Adipocyte (in vitro differentiated cells): ENCODE measurements at places on chromosomes 16 and 17.

DNA sequence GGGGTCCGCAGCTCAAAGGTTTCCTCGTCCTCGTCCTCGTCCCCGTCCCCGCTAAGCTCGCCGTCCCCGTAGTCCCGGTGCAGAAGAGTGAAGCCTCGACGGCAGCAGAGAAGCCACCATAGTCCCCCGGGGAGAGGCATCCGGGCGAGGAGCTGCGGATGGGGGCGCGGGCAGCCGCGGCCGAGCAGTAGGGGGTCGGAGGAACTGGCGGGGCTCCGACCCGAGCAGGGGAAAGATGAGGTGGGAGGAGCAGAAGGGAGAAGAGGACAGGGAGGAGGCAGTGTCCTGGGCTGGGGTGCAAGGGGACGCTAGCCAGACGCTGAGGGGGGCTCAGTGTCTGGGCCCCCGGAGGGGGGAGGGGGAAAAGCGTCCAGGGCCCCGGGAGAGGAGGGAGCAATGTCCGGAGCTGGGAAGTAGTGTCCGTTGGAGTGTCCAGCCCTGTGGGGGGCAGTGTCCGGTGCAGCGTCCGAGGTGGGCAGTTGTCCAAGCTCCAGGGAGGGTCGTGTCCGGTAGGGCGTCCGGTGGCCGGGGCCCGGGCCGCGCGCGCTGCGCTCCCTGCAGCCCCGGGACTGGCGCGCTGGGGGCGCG, at the start of gene PLEKHH3:
Gene PLEKHH3, minus strand, starts transcription at position 571 of the 588 bp plus-strand sequence. Its CDS starts 431 bp downstream, at position 140.
- no peak for DNase-seq

DNA sequence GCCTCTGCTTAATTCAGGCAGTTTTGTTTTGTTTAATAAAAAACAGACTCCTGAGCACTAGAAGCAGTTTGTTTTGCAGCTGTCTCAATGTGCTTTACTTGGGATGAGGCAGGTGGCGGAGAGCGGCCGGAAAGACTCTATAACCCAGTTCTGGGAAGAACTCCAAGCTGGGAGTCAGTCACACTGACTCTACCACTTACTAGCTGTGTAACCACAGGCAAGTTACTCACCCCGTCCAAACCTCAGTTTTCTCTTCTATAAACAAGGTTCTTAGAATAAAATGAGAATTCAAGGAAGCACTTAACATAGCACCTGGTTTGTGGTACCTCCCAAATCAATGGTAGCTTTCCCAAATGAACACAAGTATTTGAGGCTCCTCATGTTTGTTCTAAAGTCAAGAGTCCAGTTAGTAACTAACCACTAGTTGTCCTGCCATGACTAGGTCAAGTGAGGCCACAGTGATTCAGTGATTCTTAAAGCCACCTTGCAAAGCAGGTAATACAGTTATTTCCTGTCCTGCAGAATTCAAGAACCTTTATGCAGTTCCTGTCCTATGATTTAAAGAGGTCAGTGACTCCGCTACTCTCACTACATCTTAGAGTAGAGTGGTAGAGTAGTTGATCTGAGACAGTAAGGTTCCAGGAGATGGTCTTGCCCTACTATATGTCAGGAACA, 2.7 kb downstream of the TXNDC17 start:
- DNase-seq: no peak

DNA sequence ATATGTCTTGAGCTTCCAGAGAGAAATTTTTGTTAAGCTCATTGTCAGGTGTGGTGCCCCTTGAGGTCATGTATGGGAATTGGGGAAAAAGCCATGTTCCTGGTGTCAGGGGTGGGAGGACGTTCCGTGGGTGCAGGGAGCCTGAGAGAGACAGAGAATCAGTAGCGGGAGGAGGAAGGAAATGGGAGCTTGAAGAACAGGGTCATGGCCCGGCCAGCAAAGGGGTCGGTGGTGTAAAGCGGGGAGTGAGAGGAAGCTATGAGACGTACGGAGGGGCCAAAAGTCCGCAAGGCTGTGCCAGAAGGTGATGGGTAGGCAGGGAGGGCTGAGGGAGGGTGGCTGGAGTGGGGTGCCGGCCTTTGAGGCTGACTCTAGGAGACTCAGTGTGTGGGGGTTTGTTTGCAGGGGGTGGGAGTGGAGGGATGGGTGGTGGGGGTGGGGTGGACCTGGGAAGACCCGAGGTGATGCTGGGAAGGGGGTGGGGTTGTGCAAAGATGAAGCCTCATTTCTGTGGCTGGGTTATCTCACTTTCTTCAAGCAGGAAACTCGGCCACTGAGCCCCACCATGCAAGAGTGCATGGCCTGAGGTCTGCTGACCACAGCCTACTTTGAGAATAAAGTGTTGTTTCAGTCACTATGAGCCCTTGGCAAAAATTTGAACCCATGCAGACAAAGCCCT, 63.6 kb downstream of the PLCG2 start:
- no peak for DNase-seq

DNA sequence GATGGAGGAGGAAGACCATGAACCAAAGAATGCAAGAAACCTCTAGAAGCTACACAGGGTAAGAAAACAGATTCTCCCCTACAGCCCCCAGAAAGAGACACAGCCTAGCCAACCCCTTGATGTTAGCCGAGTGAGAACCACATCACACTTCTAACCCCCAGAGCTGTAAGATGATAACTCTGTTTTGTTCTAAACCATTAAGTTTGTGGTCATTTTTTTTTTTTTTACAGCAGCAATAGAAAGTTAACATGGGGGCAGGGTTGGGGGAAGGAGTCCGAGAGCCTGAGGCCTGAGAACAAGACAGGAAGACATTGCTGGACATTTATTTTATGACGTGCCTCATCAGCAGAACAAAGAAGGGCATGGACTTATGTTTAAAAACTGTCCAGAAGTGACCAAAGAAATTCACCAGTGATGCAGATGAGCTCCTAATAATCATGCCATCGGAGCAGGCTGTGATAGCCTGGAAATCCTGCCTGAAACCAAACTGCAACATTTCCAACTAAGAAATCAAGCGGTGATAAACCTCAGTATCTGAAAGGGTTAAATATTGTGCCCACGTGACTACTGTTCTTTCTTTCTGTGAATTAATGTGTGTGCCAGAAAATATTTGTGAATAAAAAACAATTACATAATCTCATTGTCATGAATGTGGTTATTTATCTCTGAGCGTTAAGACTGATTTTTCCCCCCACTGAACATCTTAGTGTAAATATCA, 1.1 kb downstream of the ABCA9 start:
- no peak for DNase-seq

DNA sequence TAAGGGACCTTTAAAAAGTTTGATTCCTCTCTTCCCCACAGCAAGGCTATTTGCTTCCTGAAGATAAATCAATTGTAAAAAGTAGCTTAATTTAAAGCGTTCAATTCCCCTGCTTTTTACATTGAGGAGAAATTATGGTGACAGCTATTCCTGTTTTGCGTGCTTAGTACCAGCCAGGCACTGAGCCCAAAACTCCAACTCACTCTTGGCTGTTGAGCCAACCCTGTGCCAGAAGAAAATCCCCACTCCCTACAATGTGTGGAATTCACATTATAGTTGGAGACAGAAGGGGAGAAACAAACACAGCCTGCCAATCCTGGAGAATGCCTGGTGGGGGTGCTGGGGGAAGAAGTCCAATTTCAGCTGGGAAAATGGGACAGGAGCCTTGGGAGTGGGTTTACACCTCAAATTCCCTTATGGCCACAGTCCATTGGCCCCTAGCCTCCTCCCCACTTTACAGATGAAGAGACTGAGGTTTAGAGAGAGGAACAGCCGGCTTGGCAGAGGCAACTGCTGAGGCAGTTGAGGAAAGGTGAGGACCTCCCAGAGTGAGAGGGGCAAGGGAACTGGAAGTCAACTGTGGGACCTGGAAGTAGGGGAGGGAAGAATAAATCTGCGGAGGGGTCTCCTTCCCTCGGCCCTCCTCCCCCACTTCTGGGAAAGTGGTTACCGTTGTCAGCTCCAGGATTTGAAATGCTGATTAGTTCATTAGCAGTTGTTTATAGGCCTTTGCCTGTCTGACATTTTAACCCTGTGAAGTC, 26.1 kb downstream of the CDH1 start:
- DNase-seq: peak; percentile 37

- DNase-seq: no peak
Measured at GRCh38 chr16:8717892-8718415, 43.5 kb downstream of the ABAT start.

DNA sequence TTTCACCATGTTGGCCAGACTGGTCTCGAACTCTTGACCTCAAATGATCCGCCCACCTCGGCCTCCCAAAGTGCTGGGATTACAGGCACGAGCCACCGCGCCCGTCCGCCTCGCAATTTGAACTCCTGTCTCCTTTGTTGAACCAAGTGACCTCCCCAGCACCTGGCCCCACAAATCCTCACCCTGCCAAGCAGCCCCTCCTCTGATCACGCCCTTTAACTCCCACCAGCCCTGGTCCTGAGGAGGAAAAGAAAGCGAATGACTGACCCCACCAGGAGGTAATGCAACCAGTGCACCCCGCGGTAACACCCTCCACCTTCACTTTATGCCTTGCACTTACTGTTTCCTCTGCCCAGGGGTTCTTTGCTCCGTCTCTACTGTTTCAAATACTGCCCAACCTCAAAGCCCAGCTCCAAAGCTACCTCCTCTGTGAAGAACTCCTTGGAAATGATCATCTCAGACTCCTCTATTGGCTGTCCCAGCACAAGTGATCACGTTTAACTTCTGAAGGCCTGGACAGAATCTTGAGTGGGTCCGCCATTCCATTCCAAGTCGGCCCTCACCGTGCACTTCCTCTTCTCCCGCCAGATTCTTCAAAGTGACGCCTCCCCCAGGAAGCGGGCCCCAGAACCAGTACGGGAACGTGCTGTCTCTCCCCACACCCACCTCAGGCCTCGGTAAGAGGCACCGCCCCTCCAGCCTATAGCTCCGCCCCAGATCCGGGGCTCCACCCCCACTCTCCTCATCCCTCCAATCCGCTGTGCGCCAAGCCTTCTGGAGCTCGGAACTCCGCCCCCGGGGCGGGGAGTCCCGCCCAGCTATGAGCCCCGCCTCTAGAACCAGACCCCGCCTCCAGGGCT, 4.4 kb downstream of the CD19 start:
- peak; percentile 56 for DNase-seq

DNA sequence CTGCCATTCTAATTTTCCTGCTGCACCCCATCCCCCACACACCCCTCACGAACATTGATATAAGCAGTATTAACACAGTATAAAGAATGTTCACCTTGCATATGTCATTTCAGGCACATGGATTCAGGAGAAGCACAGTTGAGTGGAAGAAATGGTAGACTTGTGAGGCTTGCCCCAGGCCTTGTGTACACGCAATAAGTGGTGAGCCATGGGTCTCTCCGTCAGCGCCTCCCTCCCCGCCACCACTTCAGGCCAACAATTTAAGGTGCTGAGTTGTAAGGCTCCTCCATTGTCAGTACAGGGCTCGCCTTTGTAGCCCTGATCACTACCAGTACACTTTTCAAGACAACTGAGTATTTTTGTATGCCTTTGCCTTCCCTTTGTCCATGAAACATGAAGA, 12.2 kb upstream of the CLEC18C start:
- no peak for DNase-seq

DNA sequence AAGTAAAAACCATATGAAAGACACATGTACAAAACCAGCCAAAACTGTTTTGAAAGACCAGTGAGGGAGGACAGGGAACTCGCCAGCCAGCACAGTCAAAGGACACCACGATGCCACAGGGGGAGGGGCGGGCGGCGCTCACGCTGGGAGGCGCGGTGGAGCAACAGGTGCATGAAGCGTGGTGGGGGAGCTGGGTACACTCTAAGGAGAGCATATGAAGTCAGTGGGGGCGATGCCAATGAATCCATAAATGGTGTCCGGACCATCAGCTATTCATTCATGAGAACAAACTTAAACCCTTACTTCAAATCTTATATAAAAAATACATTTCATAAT, 101.0 kb upstream of the DNAH17 start:
- no peak for DNase-seq

- no peak for DNase-seq
Measured at GRCh38 chr17:39799395-39799794, 61.7 kb downstream of the GRB7 start.

- DNase-seq: no peak
Measured at GRCh38 chr17:33241390-33241789, 51.7 kb downstream of the ASIC2 start.

- no peak for DNase-seq
Measured at GRCh38 chr17:72661116-72661944, 431.2 kb downstream of the SLC39A11 start.

- DNase-seq: no peak
Measured at GRCh38 chr16:89722392-89723278, 1.3 kb downstream of the ZNF276 start.

DNA sequence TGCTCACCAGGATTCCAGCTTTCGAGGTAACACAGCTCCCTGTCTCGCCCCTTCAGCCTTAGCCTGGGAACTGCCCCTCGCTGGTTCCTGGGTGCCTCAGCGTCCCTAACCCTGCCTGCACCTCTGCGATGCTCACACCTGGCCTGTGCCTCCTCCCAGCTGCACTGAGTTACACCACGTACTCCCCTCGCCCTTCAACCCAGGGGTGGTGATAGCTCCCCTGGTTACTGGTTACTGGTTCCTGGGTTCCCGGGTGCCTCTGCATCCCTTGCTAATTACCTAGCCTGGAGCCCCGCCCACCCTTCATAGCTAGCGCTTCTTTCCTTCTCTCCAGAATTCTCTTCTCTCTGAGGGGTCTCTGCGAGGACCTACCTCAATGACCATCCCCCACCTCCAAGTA, 65.3 kb upstream of the PLCG2 start:
- no peak for DNase-seq

GRCh38 chr17:64065161-64065560, 44.7 kb upstream of the ICAM2 start:
- no peak for DNase-seq

GRCh38 chr17:70869402-70870085, 700.2 kb downstream of the KCNJ2 start:
- DNase-seq: no peak

DNA sequence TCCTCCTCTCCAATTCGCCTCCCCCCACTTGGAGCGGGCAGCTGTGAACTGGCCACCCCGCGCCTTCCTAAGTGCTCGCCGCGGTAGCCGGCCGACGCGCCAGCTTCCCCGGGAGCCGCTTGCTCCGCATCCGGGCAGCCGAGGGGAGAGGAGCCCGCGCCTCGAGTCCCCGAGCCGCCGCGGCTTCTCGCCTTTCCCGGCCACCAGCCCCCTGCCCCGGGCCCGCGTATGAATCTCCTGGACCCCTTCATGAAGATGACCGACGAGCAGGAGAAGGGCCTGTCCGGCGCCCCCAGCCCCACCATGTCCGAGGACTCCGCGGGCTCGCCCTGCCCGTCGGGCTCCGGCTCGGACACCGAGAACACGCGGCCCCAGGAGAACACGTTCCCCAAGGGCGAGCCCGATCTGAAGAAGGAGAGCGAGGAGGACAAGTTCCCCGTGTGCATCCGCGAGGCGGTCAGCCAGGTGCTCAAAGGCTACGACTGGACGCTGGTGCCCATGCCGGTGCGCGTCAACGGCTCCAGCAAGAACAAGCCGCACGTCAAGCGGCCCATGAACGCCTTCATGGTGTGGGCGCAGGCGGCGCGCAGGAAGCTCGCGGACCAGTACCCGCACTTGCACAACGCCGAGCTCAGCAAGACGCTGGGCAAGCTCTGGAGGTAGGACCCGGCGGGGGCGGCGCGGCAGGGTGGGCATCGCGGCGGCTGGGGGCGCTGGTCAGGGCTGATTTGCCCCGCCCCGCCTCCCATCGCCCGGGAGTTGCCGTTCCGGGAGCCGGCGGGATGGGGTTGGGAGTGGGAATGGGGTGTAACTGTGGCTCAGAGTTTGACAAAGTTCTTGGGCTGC, 567 bp downstream of the SOX9 start:
- DNase-seq: peak; percentile 76

GRCh38 chr17:19755821-19756510, 7.9 kb upstream of the ALDH3A1 start:
- no peak for DNase-seq

GRCh38 chr17:59897090-59897489, 4.2 kb downstream of the RPS6KB1 start:
- DNase-seq: peak; percentile 30

GRCh38 chr17:78898947-78899346, 4.1 kb downstream of the CEP295NL start:
- DNase-seq: no peak
